ENCODE measurements at places on chromosomes 3 and 15.

DNA sequence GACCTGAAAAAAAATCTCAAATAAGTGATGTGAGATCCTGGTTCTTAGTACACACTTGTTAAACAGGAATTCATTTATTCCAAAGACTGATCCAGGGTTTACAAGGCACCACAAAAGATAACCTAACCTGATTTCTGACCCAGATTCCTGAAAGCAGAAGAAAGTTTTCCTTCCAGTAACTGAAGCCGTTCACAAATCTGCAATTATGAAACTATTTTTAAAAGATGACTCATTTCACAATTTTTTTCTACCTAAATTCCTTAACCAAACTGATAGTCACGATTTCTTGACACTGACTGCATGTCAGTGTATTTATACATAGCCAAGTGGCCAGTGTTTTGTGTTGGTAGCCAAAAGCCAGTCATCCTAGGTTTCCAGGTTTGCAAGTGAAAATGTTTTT lies 17.1 kb downstream of the SLC9A9 start:
- DNase-seq = peak; percentile 77

DNA sequence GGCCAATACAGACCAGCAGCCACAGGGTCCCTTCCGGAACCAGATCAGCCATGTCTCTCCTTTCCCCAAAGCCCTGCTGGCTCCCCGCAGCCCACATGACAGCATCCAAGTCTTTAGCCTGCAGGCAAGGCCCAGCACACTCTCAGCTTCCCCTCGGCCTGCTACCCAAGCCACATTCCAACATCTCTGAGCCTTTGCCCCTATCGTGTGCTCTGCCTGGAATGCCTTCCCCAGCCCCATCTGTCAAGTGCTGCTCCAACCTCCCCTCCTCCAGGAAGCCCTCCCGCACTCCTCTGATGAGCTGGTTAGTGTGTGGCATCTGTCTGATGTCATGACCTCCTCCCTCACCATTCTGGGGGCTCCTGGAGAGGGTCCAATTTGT lies 8.5 kb downstream of the PLXND1 start:
- DNase-seq = peak; percentile 98

DNA sequence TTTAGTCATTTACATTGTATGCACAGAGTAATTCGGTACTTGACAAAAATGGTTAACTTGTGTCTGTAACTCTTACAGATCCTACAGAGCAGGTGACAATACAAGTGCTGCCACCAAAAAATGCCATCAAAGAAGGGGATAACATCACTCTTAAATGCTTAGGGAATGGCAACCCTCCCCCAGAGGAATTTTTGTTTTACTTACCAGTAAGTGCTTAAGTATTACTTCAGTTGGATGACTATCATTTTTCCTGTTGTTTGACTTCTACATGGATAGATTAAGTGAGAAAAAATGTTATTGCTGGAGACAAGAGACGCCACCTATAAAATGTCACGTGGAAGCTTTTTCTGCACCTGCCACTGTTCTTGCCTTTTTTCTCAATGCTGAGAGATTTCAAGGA lies 173.2 kb downstream of the ALCAM start:
- peak; percentile 67 for DNase-seq

DNA sequence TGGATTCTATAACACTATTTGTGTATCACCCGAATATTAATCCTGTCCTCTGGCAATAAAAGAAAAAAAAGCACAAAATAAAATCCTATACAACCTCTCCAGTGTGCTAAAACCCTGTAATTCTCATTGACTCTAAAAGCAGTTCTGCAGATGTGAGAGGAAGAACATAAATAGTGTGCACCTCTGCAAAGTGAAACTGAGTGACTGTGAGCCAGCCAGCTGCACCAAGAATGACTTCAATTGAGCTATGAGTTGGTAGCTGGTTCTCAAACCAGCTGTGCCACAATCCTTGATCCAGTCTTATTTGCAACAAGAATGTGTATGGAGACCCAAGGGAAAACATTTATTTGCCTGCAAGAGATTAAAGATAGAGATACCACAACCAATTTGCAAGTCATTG lies 31.2 kb upstream of the COL8A1 start:
- no peak for DNase-seq

- no peak for DNase-seq
These were observed 37.7 kb upstream of the SYNPR start for GRCh38 chr3:63240381-63240902.

GRCh38 chr3:130935761-130936492 lies 42.0 kb downstream of the ATP2C1 start:
- peak; percentile 45 for DNase-seq

DNA sequence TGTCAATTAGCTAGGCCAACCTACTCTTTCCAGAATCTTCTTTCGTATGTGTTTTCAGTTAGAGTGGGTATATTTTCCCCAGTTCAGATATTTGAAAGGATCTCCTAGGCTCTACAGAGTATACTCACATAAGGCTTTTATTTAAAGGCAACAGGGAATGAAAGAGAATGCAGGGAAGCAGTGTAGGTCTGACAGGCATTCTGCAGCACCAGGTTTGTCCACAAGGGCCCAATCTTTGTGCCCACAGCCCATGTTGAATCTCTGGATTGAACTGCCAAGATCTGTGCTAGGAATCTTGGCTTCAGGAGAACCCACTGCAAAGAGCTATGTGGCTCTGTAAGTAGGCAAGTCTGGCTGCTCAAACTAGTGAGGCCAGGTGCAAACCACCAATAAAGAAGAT lies 24.2 kb upstream of the GALNT15 start:
- DNase-seq = no peak

GRCh38 chr3:197234947-197235914 lies 63.2 kb downstream of the DLG1 start:
- DNase-seq = peak; percentile 14

- peak; percentile 61 for DNase-seq
These were observed 2.3 kb downstream of the CCK start for GRCh38 chr3:42263354-42264346.

GRCh38 chr15:66138096-66138783 lies 115.3 kb downstream of the MEGF11 start:
- DNase-seq = no peak

- DNase-seq = peak; percentile 22
These were observed 69.4 kb downstream of the FHIT start for GRCh38 chr3:61181874-61182273.

GRCh38 chr3:24088782-24089181 lies 143.7 kb downstream of the NR1D2 start:
- DNase-seq = no peak

GRCh38 chr3:156536524-156537316 lies 18.2 kb downstream of the SSR3 start:
- DNase-seq = peak; percentile 92

DNA sequence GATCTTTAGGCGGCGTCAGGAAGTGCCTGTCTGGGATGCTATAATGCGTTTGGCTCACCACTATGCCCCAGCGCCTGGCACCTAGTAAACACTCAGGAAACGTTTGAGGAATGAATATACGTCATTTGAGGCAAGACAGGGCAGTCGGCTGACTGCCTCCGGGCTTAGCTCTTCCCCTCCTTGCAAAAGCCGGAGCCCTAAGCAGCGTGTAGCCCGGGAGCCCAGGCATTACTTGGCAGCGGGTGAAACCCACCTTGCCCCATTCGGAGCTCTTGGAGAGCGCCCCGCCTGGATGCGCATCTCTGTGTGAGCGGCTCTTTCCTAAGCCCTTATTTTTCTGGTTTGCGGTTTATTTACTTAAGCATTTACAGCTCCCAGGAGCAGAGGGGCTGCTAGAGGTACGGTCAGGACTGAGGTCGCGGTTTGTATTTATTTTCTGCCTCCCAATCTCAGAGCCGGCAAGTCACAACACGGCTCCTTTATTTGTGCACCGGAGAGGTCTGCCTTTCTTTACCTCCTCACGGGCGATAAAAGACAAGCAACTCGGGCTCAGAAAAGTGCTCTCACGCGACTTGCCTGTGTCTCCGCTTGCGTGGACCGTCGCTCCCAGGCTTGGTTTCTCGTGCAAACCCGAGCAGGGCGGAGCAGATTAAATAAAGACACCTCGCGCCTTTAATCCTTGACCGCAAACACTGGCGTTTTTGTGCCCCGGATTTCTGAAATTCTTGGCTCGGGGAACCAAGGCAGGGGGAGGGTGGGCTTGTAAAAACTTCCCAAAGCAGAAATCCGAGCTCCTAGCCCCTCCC lies 737 bp upstream of the ITPR1 start:
- DNase-seq = peak; percentile 86

DNA sequence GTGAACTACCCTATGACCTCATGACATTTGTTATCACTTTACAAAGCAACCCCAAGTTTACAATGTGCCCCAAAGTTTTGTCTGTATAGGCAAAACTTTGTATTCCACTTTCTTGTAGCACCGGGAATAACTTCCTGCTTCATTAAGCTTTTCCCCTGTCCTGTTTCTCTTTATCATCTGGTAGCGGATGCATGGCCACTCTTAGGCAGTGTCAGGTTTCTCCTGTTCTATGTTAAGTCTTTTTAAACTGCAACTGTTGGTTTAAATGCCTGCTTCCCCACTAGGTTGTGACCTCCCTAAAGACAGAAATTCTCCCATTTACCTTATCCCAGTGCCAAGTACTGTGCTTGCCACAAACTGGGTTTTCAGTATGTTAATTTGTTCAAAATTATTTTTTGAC lies 433.6 kb upstream of the DPH6 start:
- DNase-seq = no peak

- peak; percentile 7 for DNase-seq
These were observed 165.2 kb downstream of the RORA start for GRCh38 chr15:61063875-61064320.

GRCh38 chr3:108334701-108335100 lies 38.4 kb downstream of the HHLA2 start:
- DNase-seq = no peak

- no peak for DNase-seq
These were observed 12.9 kb downstream of the GMNC start for GRCh38 chr3:190849607-190850006.

- peak; percentile 74 for DNase-seq
These were observed 57.4 kb downstream of the ZNF445 start for GRCh38 chr3:44419923-44420650.

GRCh38 chr3:60064210-60065178 lies 1014.7 kb upstream of the CFAP20DC start:
- DNase-seq = peak; percentile 77

DNA sequence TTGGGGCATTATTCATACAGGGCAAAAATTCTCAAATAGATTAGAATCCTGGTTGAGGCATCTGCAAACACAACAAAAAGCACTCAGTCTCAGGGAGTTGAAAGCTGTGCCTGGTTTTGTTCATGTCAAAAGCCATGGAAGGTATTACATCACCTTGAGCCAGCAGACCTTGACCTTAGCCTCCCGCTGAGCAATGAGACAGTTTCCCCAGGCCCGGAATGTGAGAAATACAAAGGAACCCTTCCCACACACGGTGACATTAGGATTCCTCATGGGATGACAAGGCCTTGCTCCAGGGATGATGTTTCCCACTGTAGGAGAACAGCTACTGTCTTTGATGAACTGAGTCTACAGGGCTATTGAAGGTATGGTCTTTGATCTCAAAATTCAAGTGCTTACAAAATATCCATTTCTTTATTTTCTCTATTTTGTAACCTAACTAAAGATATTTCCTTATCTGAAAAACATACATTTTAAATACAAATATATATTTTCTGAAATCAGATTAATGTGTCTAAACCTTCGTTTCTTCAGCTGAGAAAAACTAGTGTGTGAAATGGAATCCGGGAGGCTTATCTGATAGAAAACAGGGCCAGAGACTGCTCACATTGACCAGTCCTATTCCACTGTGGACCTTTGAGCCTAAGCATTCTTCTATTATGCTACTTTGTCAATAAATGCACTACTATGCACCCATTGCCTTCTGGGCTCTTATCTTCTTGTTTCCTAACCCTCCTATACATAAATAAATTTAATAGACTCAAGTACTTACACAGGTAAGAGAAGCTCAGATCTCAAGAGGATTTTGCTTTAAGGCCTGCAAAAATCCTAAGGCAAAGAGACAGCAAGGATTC lies 298.2 kb downstream of the KBTBD8 start:
- DNase-seq = no peak

GRCh38 chr3:108088146-108088545 lies 2.7 kb downstream of the CD47 start:
- no peak for DNase-seq

DNA sequence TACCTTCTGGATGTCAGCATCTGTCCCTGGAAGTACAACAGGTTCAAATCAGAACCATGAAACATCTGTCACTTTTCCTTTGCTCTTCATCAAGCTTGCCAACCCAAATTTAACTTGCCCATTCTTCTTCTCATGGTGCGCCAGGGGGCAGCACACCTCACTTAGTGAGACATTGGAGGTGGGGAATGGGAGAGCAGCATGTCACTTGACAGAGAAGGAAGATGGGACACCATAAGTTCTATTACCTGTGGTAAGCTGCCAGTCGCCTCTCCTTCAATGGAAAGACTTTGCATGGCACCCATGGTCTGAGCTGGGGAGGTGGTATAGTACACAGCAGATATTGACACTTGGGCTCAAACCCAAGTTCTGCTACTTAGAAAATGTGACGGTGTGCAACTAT lies 2.9 kb downstream of the SCN5A start:
- peak; percentile 39 for DNase-seq

GRCh38 chr3:152516216-152516615 lies 247.5 kb downstream of the MBNL1 start:
- no peak for DNase-seq

- no peak for DNase-seq
These were observed 57.1 kb upstream of the POLG start for GRCh38 chr15:89391685-89392257.

GRCh38 chr3:57085211-57085610 lies 24.7 kb downstream of the SPATA12 start:
- DNase-seq = no peak

GRCh38 chr3:190595807-190596206 lies 81.9 kb downstream of the IL1RAP start:
- no peak for DNase-seq

DNA sequence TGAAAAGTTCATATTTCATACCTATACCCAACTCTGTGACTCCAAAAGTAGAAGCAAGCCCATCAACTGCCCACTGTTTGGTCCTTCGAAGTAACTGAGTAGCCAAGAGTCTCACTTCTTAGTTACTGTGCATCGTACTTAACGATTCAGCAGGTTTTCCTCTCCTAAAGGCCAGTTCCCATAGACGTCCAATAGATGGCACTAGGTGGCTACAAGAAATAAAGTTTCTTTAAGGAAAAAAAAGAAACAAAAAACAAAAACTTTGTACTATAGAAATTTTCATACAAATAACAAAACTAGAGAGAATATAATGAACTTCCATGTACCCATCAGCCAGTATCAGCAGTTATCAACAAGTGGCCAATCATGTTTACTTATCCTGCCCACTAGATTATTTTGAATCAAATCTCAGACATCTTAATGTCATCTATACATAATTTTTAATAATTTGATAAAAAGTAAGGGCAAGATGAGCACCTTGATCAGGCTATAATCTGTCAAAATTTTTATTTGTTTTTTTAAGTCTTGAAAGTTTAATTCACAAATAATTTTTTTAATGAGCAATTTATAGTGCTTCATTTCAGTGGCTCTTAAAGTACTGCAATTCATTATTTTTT lies 63.8 kb upstream of the ACP3 start:
- peak; percentile 87 for DNase-seq

- no peak for DNase-seq
These were observed 344.7 kb upstream of the RBMS3 start for GRCh38 chr3:28936154-28936553.

GRCh38 chr3:23671851-23672589 lies 133.7 kb upstream of the UBE2E1 start:
- peak; percentile 61 for DNase-seq

GRCh38 chr15:86959254-86959653 lies 879.6 kb downstream of the AGBL1 start:
- no peak for DNase-seq

GRCh38 chr3:193744048-193744821 lies 151.2 kb downstream of the OPA1 start:
- no peak for DNase-seq

All from trophoblast cell (in vitro differentiated cells and primary cell).